ENCODE measurements at places on chromosomes 11 and 22.
A peak's percentile ranks its signal among the peaks of the same experiment; 100 is the strongest.

- DNase-seq, result no peak
Observed at GRCh38 chr11:34671117-34671516, 50.2 kb downstream of the EHF start.

GRCh38 chr11:66974724-66975404 is at the start of gene C11orf86:
C11orf86 (plus strand) TSS chr11:66975304; CDS start chr11:66975363, 59 bp downstream.
- DNase-seq, result no peak

GRCh38 chr11:68399916-68400315 is 60.6 kb upstream of the PPP6R3 start:
- DNase-seq, result no peak

- DNase-seq, result no peak
Observed at GRCh38 chr11:13963169-13963948, 836 bp downstream of the SPON1 start.

DNA sequence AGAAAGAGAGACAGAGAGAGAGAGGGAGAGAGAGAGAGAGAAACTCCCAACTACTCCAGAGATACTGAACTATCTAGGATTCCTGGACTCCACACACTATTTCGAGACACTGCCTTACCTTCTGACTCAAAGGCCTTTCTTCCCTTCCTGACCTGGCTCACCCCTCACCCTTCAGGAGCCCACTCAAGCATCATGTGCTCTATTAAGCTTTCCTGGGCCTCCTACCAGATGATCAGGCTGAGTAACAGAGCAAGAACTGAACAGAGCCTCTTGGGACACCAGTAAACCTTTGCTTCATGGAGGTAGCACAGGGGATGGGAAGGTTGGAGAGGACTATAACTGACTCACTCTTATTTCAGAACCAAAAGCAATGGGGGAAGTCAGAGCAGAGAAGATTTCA is 31.4 kb downstream of the PLEKHA7 start:
- DNase-seq, result no peak

- DNase-seq, result no peak
Observed at GRCh38 chr11:18705651-18706281, 7.2 kb downstream of the TMEM86A start.

DNA sequence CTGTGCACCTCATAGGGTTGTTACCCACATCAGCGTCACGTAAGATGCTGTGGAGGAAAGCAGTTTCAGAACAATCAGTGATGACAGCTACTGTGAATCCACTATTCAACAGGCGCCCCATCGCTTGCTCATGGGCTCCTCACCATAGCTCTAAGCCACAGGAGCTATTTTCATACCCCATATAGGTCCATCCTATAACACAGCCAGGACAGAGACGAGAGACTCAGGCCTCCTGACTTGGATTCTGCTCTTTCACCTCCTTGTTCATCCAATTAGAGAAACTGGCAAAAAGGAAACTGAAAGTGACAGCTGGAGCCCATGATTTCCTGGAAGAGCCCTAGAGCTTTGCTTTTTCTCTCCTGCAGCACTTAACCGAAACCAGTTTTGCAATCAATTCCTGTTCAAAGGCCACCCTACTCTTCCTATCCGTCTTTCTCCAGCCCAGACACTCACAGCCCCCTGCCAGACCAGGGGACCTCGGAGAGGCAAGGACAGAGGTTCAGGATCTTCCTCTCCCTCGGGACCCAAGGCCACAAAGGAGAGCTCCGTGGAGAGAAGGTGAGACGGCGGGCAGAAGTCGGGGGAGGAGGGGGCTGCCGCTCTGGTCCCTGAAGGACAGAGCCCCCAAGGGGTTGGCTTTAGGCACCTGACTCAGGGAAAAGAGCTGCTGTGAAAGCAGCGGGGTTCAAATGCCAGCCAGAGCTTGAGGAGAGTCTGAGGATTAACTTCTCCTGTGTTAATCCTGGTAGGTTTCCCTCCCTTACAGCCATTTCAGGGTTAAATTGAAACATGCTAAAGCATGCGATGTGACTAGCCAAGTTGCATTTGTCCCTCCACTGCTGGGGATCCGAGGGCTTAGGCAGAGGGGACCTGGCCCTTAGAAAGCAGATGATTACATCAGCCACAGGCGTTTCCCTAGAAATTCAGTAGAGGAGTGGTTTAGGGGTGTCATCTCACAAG is at the start of gene APOL6:
Gene APOL6 (plus strand): TSS at position 381 of the 960 bp plus-strand sequence. CDS start 7,980 bp downstream, outside the sequence.
- DNase-seq, result peak; percentile 68

DNA sequence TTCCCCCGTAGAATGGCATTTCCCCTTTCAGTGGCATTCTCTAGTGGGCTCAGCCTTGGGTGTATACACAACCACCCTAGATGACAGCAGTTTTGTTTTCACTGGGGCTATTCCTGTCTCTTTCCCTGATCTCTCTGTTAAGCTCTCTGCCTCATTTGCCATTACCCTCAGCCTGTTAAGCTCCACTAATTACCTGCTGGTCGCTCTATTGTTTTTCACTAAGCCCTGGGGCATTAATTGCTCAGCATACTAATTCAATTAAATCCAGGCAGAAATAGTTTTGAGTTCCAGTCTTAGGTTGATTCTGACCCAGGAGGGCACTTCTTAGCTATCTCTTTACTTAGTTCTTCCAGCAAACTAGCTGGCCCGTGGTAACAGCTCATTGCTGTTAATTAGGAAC is 80.0 kb downstream of the BRD1 start:
- DNase-seq, result no peak

DNA sequence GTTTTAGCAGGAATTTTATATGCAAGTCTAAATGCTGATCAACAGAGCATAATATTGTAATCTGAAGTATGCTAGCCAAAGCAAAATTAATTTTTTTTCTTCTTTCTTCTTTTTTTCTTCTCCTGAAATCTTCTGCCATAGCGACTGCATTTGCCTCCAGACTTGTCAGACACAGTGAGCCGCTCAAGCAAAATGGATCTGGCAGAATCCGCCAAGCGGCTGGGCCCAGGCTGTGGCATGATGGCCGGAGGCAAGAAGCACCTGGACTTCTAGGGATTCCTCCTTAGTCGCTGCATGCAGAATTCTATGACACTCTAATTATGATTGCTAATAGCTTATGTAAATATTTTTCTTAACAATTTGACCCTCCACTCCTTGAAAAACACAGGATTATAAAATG is 27.9 kb downstream of the PAX6 start:
- DNase-seq, result no peak

DNA sequence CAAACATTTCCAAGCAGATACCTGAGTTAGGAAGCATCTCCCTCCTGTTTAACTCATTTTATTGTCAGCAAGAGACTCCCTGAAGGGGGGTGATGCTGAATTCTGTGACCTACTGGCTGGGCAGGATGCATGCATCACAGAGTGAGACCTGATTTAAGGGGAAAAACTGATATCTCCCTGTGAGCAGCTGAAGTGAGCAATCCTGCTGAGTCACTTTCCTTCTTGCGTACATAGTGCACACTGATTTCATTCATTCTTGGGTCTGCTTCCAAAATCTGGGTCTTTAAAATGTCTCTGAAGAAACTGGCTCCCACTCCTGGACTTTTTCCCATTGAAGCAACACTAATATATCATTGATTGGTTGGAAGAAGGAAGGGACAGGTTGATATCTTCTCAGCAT is 23.3 kb downstream of the P4HA3 start:
- peak; percentile 97 for DNase-seq

DNA sequence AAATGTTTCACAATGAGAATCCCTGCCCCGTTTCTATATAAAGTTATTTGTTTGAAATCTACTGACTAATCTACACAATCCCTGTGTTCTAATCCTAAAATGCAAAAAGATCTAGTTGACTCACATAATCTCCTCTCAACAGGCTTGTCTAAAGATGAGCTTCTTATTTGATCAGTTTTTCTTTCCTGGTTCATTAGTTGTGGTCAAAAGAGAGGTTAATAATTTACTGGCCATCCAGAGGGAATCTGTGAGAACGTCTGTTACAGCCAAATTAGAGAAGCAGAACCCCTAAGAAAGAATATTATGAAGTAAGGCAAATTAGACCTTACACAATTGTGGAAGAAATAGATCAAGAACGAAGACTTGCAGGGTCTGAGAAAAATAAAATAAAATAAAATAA is 173.7 kb upstream of the ANO3 start:
- no peak for DNase-seq

- DNase-seq, result no peak
Observed at GRCh38 chr11:103484545-103484944, 375.3 kb downstream of the DYNC2H1 start.

DNA sequence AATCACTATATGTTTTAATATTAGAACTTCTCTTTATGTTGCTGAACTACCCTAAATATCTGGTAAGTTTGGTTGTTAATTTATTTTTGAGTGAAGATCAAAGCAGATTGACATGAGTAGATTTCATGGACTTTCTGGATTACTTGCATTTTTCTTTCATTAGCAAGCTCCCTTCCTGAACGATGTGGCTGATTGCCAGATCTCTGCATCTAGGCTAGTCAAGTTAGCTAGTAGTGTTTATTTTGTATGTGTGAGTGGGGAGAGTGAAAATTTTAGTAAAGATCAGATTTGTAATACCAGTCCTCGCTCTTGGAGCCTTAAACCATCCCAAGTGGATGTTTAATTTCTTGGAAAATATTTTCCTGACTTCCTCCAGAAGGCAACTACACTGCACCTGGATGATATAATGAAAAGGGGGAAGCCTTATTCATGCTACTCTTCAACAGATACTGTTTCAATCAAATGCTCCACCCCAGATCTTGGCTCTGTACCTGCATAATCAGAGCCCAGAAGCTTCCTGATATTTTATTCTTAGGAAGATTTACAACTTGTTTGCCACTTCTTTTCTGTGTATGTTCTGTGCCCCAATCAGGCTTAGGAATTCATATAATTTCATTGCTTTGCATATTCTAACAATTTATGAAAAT is 143.2 kb upstream of the GRIA4 start:
- peak; percentile 84 for DNase-seq

- DNase-seq, result no peak
Observed at GRCh38 chr11:86274503-86274902, 27.5 kb upstream of the HIKESHI start.

DNA sequence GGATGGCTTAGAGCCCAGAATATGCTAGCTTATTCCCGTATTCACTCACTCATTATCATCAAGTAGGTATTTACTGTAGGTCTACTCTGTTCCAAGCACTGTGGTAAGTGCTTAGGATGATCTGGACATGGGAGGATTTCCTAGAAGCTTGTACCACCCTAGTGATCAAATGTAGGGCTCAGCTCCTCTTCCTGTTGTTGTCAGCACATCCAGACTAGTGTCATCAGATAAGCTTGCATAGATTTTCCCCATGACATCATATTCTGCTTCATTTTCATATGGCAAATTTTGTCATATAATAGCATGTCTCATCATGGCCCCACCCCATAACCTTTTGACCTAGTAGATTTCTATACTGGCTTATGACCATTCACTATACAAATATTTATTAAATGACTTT is 19.3 kb upstream of the NUCB2 start:
- peak; percentile 68 for DNase-seq

GRCh38 chr22:30426388-30427353 is 1.1 kb downstream of the MTFP1 start:
- DNase-seq, result peak; percentile 89

GRCh38 chr22:44571566-44572413 is 73.8 kb upstream of the RTL6 start:
- no peak for DNase-seq

DNA sequence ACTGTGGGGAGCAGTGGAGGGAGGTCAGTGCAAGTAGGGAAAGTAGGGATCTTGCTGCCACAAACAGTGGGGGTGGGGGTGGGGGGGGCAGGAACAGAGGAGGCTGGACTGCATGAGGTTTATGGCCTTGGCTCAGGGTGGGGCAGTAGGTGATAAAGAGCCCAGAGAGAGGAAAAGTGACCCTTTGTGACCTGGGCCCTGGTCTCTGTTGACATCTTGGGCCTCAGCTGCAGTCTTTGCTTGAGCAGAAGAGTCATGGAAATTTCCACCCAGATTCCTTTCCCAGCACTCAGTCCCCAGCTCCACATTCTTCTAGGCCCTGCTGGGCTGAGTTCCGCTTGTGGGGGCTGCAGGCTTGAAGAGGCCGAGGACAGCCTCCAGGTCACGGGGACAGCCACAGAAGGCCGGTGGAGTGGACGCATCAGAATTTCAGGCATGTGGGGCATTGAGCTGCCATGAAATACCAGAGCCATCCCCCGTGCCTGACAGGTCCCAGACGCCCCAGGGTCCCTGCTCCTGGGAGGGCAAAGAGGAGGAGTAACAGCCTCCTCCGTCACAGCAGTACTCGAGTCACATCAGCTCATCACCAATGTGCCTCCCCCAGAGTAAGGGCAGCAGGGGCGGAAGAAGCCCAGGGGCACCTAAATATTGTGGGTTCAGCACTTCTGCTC is 9.7 kb upstream of the MALAT1 start:
- DNase-seq, result no peak

GRCh38 chr11:66800720-66801428 is 42.4 kb upstream of the RCE1 start:
- DNase-seq, result no peak

DNA sequence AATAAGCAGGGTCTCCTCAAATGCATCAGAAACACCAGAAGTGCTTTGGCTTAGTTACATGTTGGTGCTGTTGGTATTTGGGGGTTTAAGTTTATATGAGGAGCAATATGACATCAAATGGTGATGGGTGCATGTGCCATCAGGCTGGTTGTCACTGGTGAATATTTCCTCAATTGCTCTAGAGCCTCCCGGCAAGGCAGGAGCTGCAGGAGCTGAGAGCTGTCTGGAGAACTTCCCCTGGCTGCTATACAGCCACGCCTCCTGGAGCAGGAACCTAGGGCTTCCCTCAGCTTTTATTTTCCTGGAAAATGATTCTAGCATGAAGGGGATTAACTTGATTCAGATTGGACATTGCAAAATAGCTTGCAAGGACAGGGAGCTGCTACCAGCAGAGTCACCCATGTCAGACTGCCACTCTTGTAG is 15.8 kb downstream of the IGLL5 start:
- no peak for DNase-seq

- DNase-seq, result peak; percentile 69
Observed at GRCh38 chr22:19179497-19180048, 1.0 kb upstream of the SLC25A1 start.

GRCh38 chr22:31134688-31135087 is 5.6 kb downstream of the PLA2G3 start:
- DNase-seq, result no peak

- no peak for DNase-seq
Observed at GRCh38 chr11:2452321-2453012, 7.7 kb downstream of the KCNQ1 start.

- peak; percentile 37 for DNase-seq
Observed at GRCh38 chr11:6604081-6604626, 580 bp downstream of the ILK start.

- DNase-seq, result no peak
Observed at GRCh38 chr22:19082101-19082500, 40.1 kb downstream of the DGCR2 start.

DNA sequence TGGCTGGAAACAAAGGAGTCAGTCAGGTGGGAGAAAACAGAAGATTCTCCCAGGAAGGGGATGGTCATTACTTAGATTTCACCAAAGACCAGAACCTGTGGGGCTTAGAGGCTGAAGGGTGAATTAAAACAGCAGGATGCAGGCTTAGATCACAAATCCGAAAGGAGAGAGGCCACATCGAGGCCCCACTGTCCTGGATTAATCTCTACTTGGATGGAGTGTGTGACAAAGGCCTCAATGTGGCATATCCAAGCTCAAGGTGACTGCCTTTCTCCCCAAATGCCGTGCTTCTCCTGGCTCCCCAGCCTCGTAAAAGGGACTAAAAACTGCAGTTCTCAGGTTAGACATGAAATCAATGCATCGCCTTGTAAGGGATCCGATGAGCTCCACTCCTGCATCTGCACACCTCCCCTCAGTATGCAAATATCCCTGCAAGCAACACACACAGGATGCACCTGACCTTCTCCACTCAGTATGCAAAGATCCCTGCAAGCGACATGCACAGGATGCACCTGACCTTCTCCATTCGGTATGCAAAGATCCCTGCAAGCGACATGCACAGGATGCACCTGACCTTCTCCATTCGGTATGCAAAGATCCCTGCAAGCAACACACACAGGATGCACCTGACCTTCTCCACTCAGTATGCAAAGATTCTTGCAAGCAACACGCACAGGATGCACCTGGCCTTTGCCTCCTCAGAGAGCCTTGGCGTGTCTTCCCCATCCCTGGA is 447.4 kb downstream of the BRD1 start:
- DNase-seq, result no peak
